ENCODE measurements at places on chromosomes 4 and X. TPM values are rescaled to one million over a fixed set of nuclear protein-coding genes. Genes with fewer than 3 reads are reported as not detected.

The PRSS48 gene
- not detected for total RNA-seq

The SYTL4 gene
- 8.6 TPM for total RNA-seq

The HMGN5 gene
- 1.6 TPM for total RNA-seq

The POU4F2 gene
- total RNA-seq: not detected

The ADAM29 gene
- not detected for total RNA-seq

The TBC1D25 gene
- 6.1 TPM for total RNA-seq

The ADGRG2 gene
- not detected for total RNA-seq

The SOWAHB gene
- total RNA-seq: 6.9 TPM

The CENPI gene
- total RNA-seq: 1.2 TPM

The ADH7 gene
- total RNA-seq: not detected

The SPANXD gene
- not detected for total RNA-seq

The EDA gene
- total RNA-seq: 0.87 TPM

The CABS1 gene
- total RNA-seq: not detected

The BTC gene
- total RNA-seq: 15.3 TPM

The GCNA gene
- total RNA-seq: 3.7 TPM

The ADAMTS3 gene
- 22.1 TPM for total RNA-seq

The RADX gene
- total RNA-seq: 5.0 TPM

The SCML1 gene
- total RNA-seq: 3.5 TPM

The FRG2 gene
- not detected for total RNA-seq

The PAGE5 gene
- not detected for total RNA-seq

The TAB3 gene
- total RNA-seq: 31.0 TPM

The CCDC158 gene
- total RNA-seq: 1.7 TPM

The GDI1 gene
- 104 TPM for total RNA-seq
